ENCODE measurements at places on chromosomes 3 and 15.

DNA sequence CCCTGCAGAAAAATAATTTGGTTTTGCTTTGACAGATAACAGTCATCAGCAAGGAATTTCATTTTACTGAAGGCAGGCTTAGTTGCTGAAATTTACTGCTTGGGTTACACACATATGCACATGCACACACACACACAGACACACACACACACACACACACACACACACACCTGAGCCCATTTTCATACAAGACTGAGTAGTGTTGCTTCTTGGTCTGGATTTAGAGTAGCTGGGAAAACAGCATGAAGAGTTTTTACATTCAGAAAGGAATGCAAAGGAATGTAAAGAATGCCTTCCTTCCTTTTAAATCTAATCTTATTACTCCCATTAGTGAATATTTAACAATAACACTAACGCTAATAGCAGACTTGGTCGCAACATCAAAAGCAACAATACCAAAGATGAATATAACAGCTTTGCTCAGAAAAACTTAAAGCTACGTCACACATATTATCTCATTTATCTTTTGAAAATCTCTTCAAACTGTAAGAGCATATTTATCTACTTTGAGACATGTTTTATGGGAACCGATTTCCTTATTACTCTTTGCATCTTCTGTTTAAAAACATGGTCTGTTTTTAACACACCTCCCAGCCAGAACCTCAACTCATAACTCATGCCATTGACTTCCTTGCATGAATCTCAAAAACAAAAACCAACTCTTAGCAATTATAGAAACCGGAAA, 32.5 kb downstream of the RFTN1 start:
- peak; percentile 68 for DNase-seq

GRCh38 chr3:136891934-136892855, 30.2 kb downstream of the NCK1 start:
- no peak for DNase-seq

DNA sequence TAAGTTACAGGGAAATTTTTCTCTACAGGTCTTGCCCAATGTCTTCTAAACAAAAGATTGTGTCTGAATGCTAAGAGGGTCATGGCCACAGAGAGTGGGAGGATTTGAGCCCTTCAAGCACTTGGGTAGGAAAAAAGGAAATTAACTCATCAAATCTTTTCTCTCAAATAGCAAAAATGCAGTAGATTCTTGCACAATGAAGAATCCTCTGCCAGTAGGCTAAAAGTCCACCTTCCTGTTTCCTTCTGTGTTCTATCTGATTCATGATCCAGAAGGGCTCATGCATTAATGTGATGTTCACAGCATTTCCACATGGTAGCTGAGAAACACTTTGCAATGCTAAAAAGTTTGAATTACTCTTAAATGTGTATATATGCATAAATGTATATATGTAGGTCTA, 177.1 kb downstream of the CD47 start:
- peak; percentile 82 for DNase-seq

- peak; percentile 0 for DNase-seq
These were observed 353.9 kb upstream of the LMCD1 start for GRCh38 chr3:8147711-8148110.

DNA sequence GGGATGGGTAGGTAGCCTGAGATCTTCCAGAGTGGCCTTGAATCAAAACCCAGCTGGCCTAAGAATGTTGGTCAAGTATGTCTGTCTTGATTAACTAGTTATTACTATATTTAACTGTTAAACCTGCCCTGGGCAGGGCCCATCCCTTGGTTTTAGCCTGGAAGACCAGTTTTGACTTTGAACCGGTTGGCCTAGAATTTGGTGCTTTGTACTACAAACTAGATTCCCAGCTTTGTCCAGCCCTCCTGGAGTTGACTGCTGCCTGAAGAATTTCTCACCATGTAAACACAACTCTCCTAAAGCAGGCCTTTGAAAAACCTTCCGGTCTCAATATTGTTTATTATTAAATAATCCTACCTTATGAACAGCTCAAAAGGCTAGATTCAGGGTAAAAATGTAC, 16.0 kb downstream of the C15orf62 start:
- no peak for DNase-seq

- DNase-seq, result no peak
These were observed 376.5 kb upstream of the TPM1 start for GRCh38 chr15:62666046-62666445.
